HuH-7.5 (cell line): ENCODE measurements at places on chromosomes 12 and 14.

DNA sequence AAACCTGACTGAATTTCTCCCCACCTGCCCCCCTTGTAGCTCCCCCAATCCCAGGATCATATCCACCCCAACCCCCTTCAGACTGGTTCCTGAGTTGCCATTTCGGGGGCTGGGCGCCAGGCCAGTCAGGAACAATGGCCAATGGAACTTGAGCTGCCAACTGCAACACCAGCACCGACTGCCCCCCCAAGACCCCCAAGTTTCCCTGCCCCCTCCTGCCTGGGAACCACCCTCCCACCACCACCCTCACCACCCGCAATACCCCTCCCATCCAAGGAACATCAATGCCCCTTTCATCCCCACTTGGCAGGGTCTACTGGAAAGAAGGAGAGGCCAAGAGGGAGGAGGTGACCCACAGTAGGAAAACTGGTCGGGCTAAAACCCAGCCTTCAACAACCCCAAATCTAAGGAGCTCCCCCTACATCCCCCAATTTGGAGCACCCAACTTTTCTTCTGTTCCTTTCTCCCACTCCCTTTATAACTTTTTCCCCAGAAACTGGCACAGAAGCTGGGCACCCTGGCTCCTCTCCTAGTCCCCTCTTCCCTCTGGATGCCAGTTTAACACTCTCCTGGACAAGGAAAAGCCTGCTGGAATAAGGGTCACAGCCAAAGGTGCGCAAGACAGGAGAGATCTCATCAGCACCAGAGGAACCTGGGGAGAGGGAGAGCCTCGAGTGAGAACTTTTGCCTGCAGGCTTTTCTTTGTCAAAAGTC, 1.6 kb upstream of the NDRG2 start:
- no peak for DNase-seq

DNA sequence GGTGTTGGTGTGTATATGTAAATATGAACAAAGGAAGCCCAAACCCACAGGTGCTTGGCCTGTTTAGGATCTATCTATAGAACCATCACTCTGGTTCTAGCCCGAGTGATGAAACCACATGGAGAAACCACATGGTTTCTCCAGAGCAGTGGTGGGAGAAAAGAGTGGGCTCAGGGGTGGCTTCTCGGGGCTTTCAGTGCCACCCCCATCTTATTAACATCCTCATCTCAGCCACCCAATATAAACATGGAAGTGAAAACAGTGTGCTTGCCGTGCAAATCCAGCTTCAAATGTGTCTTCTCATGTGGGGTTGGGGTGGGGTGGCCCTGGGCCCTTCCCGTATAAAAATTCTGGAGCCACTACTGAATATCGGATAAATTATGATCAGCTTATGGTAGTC, 109.0 kb downstream of the STAB2 start:
- DNase-seq = no peak

GRCh38 chr12:59595565-59595882, 305 bp upstream of the SLC16A7 start:
- DNase-seq = no peak

- no peak for DNase-seq
Measured at GRCh38 chr14:104138098-104138717, at the start of gene KIF26A. Gene KIF26A, plus strand, starts transcription at chr14:104138587. Its CDS starts 136 bp downstream, at chr14:104138723.

GRCh38 chr14:91063119-91063518, 2.7 kb upstream of the RPS6KA5 start:
- no peak for DNase-seq

- no peak for DNase-seq
Measured at GRCh38 chr12:40632933-40633332, 59.3 kb upstream of the CNTN1 start.

GRCh38 chr14:67447033-67447381, 35.0 kb upstream of the PLEK2 start:
- DNase-seq = no peak

DNA sequence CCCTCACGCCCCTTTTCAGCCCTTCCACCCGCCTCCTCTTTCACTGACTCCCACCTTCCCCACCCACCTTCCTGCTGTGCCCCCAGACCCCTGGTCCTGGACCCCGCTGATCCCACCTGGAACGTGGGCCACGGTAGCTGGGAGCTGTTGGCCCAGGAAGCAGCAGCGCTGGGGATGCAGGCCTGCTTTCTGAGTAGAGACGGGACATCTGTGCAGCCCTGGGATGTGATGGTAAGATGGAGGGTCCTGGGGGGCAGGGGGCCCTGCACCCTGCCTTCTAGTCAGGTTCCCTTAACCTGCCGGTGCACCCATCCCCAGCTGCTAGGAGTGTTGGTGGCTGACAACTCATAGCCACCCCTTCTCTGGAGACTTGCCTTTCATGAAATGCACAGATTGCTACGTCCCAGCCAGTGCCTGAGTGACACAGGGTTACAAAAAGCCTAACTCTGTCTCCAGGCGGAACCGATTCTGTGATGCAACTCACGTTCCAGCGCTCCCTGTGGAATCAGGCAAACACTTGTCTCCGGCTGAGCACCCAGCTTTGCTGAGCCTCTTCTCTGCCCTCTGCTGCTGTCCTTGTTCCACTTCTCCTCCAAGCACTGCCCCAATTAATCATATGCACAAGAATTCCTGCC, 15.0 kb upstream of the OAS2 start:
- DNase-seq = no peak

DNA sequence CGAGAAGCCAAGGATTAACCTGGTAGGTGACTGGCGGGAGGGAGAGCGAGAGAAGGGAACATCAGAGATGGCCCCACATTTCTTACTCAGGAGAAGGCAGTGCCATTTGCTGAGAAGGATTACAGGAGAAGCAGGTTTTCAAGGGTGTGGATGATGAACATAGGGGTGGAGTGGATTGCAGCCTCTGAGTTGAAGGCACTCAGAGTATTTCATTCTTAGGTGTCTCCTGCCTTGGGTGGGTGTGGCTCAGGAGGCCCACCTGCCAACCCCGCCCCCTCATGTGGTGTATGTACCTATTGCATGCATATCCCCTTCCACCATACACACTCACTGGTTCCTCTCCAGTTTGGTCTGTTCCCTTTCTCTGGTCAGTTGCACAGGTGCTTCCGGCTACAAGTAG, 6.3 kb downstream of the ESPL1 start:
- no peak for DNase-seq

DNA sequence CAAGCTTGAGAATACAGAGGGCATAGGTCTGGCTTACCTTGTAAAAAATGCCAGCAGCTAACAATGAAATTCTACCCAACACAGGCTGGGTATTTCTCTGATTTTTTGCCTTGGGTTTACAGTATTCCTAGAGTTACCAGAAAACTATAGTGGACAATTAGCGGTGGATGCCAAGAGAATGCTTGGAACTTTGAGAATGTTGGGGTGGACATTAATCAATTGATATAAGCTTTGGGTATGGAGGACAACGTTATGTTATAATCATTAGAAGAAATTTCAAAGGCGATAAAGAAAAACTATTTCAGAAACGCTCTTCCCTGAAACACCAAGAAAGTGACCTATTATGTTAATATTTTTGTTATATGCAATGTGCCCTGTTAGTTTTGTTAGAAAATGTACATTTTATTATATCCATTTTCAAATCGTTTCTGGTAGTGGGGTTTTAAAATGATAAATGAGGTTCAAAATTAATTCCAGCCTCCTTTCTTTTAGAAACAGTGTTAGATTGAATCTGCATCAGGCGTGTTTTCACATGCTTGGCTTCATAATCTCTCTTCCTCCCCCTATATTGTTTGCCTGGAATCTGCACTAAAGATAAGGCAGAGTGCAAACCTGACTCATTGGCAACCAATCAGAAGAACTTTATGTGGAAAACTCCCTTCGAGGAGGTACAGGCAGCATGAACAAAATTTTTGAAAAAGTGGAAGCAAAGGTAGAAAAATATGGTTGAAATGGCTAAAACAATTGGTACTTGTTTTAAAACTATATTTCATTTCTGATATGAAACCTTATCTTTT, 1.4 kb upstream of the PTPRQ start:
- DNase-seq = peak; percentile 28

- no peak for DNase-seq
Measured at GRCh38 chr14:29926701-29927375, 809 bp downstream of the PRKD1 start.

GRCh38 chr12:123807670-123808069, 45.6 kb downstream of the DNAH10 start:
- no peak for DNase-seq
